CD4-positive, alpha-beta T cell treated with Interleukin-17A for 1 hour (primary cell): ENCODE measurements at places on chromosomes 5 and 9.
A peak's percentile ranks its signal among the peaks of the same experiment; 100 is the strongest.

GRCh38 chr5:79235261-79235633 is 684 bp upstream of the JMY start:
- peak; percentile 23 for DNase-seq

DNA sequence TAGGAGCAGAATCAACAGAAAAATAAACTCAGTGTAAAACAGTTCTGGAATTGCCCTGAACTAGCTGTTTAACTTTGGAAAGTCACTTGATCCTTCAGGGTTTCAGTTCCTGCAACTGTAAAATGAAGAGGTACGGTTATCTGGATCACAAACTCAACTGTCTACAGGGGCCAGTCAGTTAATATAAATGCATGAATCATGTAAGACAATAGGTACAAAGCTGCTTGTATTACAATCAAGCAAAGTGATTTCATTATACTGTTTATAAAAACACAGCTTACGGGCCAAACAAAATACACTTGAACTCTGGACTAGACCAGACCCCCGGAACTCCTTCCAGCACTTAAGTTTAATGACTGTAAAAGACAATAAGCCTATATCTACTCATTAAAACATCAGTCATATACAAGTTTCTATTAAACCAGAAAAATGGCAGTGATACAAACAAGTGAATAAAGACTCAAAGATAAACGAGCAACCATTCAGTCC is 73.0 kb downstream of the MRPS27 start:
- DNase-seq, result no peak

DNA sequence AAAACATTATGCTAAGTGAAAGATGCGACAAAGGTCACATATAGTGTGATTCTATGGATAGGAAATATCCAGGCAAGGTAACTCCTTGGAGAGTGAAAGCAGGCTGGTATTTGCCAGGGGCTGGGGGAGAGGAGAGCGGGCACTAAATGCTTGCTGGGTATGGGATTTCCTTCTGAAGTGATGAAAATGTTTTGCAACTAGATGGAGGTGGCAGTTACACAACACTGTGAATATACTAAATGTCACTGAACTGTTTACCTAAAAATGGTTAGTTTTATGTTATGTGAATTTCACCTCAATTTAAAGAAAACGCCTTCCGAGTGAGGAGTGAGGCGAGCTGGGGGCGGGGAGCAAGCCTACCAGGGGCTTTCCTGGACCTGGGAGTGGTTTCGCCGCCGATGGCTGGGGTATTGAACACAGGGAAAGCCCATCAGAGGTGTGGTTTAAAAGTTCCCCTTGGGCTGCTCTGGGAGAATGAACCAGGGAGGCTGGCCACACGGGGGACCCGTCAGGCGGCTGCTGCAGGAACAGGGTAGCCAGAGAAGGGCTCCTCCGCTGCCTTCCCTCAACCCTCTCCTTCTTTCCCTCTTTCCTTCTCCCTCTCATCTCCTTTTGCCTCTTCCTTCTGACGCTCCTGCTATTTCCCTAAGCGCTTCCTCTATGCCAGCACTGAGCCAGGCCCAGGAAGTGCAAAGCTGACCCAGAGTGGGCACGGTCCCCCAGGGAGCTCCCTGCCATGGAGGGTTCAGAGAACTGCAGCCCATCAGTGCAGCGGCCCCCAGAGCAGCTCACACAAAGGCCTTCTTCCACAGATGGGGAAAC is 4.9 kb downstream of the AKNA start:
- peak; percentile 87 for DNase-seq

- DNase-seq, result no peak
Observed at GRCh38 chr9:6641961-6642360, 3.6 kb downstream of the GLDC start.

GRCh38 chr5:165616490-165617405 is 2111.3 kb downstream of the MAT2B start:
- DNase-seq, result no peak

GRCh38 chr5:153276151-153276550 is 214.3 kb upstream of the GRIA1 start:
- no peak for DNase-seq

GRCh38 chr5:167664222-167664804 is 627.1 kb upstream of the WWC1 start:
- no peak for DNase-seq

GRCh38 chr5:56987171-56987570 is 35.2 kb upstream of the MIER3 start:
- no peak for DNase-seq

DNA sequence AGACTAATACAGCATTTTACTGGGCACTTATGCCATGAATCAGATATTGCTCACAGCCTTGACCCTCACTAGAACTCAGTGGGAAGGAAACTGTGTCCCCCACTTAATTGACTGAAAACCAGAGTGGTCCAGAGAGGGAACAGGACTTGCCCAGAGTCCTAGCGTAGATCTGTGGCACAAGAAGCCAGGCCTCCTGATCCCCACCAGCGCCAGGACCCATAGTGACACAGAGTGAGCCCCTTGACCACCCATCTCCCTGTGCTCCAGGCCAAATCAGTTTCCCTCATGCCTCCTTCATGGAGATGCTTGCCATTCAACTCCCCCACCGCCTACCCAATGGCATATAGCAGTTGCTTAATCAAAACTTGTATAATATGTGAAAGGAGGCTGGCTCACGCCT is 8.3 kb downstream of the KIF12 start:
- DNase-seq, result no peak

GRCh38 chr9:122376796-122377195 is 6.0 kb downstream of the PTGS1 start:
- no peak for DNase-seq

GRCh38 chr9:133546287-133546680 is 11.8 kb downstream of the ADAMTSL2 start:
- DNase-seq, result no peak

DNA sequence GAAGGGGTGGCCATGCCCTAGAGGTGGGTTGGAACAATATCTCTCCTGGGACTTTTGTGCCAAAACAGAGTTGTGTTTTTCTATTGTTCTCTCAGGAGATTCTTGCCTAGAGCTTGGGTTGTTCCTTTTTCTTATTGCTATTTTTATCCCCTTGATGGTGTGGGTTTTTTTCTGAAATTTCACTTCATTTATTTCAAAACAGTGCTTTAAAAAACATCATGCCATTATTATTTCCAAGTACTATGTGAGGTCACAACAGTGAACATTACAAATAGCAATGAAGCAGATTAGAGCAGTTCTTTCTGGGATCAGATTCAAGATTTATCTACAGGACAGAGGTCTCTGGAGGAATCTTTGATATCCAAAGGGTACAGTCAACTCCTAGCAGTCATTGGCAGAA is 76.6 kb downstream of the ACTBL2 start:
- DNase-seq, result no peak

GRCh38 chr5:72937517-72938061 is 18.3 kb upstream of the FCHO2 start:
- DNase-seq, result no peak

DNA sequence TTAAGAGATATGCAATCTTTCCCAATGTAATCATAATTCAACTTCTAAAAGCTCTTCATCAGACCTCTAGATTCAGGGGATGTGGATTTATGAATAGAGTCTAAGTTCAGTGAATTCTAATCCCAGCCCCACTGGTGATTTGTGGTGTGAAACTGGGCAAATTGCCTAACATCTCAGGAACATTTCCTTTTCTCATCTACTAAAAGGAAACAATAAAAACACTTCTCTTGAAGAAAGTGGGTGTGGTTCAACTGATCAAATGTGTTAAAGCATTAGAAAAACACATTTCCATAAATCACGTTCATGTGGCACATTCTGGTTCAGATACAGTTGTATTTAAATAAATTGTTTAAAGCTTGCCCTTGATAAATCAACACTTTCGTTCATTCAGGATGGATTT is 631.7 kb upstream of the CDH6 start:
- no peak for DNase-seq

GRCh38 chr9:93028448-93029006 is 30.0 kb upstream of the SUSD3 start:
- peak; percentile 90 for DNase-seq

GRCh38 chr9:124290053-124290591 is 32.4 kb downstream of the NEK6 start:
- no peak for DNase-seq

DNA sequence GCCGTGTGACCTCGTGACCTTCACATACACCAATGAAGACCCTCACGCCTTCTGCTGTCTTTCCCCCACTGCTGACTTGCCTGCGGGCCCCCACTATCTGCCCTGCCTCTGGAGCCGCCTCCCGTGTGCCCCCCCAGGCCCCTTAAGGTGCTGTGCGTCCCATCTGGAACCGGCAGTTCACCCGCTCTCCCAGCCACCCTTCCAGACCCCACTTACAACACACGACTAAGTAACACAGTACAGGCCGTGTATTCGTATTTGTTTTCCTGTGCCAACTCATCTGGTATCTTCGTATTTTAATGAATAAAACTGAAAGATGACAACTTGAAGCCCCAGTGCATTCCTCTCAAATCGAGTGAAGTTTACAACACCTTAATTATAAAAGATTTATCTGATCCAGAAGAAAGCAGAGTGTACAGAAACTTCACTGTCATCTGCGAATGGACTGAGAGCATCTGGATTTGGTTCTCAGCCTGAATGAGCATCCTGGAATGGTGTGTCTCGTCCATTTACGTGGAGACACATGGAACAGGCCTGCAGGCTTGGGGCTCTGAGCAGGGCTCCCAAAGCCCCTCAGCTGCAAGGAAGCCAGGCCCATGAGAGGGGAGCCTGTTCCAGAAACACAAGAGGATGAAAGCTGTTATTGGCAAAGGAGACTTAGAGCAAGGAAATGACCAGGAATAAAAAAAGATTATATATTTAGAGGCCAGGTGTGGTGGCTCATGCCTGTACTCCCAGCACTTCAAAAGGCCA is 21.9 kb upstream of the TERT start:
- DNase-seq, result no peak

- DNase-seq, result no peak
Observed at GRCh38 chr9:122192914-122193525, 33.3 kb downstream of the MORN5 start.

DNA sequence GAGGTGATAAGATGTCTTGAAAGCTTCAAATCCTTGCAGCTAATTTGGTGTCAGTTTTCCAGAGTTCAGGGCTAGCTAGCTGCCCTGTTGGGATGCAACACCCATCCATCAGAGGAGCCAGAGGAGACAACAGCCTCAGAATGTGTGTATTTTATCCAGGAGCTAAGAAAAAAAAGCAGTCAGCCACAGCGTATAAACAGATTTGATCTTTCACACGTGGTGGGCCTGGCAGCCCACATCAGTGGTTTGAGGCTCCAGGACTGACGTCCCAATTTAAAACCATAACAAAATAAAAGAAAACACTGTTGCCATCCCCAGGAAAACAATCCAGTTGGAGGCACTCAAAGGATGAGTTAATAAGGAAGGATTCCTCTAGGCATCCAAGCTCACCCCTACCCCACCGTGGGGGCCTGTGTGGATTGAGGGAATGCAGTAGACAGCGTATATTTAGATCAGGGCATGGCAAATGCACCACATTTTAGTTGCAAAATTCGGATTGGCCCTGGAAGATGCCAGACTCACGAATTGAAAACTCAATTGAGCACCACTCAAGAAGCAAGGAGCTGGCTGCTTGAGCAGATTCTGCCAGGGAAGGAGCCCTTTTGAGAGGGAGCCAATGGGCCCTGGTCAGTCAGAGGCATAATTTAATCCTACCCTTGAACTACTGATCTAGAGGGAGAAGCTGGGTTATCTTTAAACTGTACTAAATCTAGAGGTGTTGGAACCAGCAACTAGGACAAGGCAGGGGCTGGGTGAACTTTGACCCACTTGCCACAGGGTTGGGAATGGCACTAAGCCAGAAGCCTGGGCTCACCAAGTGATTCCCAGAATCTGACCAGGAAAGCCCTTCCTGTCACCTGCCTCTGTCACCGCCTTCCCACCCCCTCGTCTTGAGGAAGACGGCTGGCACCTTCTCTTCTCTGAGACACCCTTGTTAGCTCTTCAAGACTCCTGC is 17.5 kb downstream of the ADRA1B start:
- DNase-seq, result peak; percentile 1

GRCh38 chr9:128178806-128179431 is 12.5 kb downstream of the CIZ1 start:
- DNase-seq, result no peak

GRCh38 chr9:91004992-91005391 is 203.4 kb downstream of the SYK start:
- no peak for DNase-seq

DNA sequence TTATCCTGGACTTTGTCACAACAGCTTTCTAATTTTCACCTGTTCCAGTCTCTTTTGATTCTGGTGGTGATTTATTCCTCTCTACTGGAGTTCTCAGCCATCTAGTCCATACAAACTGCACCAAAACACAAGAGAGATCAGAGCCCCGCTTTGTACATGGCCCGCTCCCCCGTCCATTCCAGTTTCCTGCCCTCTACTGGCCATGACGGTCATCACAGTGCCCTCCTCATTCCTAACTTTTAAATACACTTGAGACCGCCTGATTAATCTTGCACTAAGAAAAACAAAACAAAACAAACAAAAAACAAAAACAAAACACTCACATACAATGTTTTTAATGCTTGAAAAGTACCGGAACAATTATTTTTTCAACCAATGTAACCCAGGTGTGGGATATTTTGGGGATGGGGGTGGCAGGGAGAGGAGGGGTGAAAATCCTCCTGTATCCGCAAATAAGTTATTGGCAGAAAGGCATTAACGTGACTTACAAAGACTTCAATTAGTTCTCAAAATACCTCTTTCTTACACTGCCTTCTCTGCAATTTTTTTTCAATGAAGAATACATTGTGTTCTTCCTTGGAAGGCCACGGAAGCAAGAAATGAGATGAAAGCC is 84.8 kb upstream of the PAM start:
- DNase-seq, result no peak

- peak; percentile 22 for DNase-seq
Observed at GRCh38 chr5:60597572-60598320, 102.2 kb downstream of the DEPDC1B start.

GRCh38 chr5:154356020-154356655 is 89.7 kb upstream of the SAP30L start:
- DNase-seq, result no peak

- DNase-seq, result no peak
Observed at GRCh38 chr5:169591636-169592035, 8.1 kb downstream of the SPDL1 start.
